ENCODE measurements at places on chromosomes 12 and 14. TPM values are rescaled to one million over a fixed set of nuclear protein-coding genes. Genes with fewer than 3 reads are reported as not detected.

The DTX1 gene
- total RNA-seq, result 0.34 TPM

The RDH5 gene
- total RNA-seq, result 2.6 TPM

The VAMP1 gene
- 10.6 TPM for total RNA-seq

The TCL1A gene
- not detected for total RNA-seq

The GALNT8 gene
- total RNA-seq, result not detected

The C12orf50 gene
- not detected for total RNA-seq

The USP5 gene
- total RNA-seq, result 87.6 TPM

The DLGAP5 gene
- total RNA-seq, result 38.1 TPM

The RGS6 gene
- not detected for total RNA-seq

The PKP2 gene
- total RNA-seq, result 2.9 TPM

The TSPAN19 gene
- not detected for total RNA-seq

The CCDC175 gene
- not detected for total RNA-seq

The GALNT16 gene
- total RNA-seq, result 3.6 TPM

The OR4L1 gene
- not detected for total RNA-seq

The OVCH1 gene
- total RNA-seq, result not detected

The VRK1 gene
- total RNA-seq, result 47.6 TPM

The CLEC4D gene
- not detected for total RNA-seq

The NRIP2 gene
- total RNA-seq, result not detected

The KLHDC1 gene
- total RNA-seq, result 0.25 TPM

The ATF1 gene
- 53.9 TPM for total RNA-seq

The SSTR1 gene
- total RNA-seq, result not detected

The RIN3 gene
- 25.1 TPM for total RNA-seq

The SLCO1C1 gene
- not detected for total RNA-seq

The ANHX gene
- total RNA-seq, result not detected

The ACRBP gene
- 0.21 TPM for total RNA-seq

The CYP27B1 gene
- total RNA-seq, result 2.1 TPM

The KCNA1 gene
- total RNA-seq, result not detected

The EML5 gene
- 0.84 TPM for total RNA-seq

The STXBP6 gene
- 1.9 TPM for total RNA-seq

The BHLHE41 gene
- total RNA-seq, result 1.9 TPM

The VCPKMT gene
- total RNA-seq, result 7.5 TPM

The GALNT4 gene
- total RNA-seq, result 5.4 TPM

The ZNF605 gene
- total RNA-seq, result 3.6 TPM

The CAPZA3 gene
- total RNA-seq, result not detected

The VDR gene
- total RNA-seq, result 3.9 TPM

The IL31 gene
- not detected for total RNA-seq

The PLEKHD1 gene
- 0.02 TPM for total RNA-seq
